ENCODE measurements at places on chromosomes 13 and 19.

DNA sequence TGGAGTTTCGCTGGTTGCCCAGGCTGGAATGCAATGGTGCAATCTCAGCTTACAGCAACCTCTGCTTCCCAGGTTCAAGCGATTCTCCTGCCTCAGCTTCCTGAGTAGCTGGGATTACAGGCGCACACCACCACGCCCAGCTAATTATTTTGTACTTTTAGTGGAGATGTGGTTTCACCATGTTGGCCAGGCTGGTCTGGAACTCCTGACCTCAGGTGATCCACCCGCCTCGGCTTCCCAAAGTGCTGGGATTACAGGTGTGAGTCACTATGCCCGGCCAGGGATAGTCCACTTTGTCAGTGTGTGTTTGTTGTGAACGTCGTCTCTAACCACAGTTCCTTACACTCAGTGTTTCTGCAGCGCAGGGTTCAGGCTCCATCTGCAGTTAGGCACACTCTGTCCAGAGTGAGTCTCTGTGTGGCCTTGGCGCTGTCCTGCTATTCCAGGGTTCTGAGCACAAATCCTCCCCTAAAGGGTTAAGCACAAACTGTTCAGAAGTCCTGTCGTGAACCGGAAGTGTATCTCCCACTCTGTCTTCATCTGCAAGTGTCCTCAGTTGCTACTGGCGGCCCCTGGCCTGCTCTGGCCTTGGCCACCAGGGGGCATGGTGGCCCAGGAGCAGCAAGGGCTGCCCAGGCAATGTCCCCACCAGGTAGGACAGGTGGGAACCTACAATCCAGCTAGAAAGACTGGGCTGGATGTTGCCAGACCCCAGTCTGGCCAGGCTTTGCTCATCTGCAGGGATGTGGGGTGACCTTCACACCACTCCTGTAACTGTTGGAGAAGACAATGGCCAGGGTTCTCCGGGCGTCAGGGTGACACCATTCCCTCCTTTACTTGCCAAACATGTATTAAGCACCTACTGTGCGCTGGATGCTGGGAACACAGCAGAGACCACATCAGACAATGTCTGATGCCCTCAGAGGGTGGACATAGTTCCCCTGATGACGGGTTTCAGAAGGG, 38.8 kb upstream of the GATAD2A start:
- no peaks in the 10 kb centered on the region for H3K27me3 ChIP-seq
- H3K36me3 ChIP-seq, result no peaks in the 10 kb centered on the region
- H3K27ac ChIP-seq, result no peak overlapping the region
- H3K4me1 ChIP-seq, result peaks cover 25% of the 10 kb centered on the region
- H3K4me3 ChIP-seq, result peak overlapping the region; percentile 19

GRCh38 chr19:46963093-46963734, 56.4 kb upstream of the NPAS1 start:
- H3K27ac ChIP-seq, result no peak overlapping the region
- H3K4me3 ChIP-seq, result no peak overlapping the region
- H3K27me3 ChIP-seq, result no peaks in the 10 kb centered on the region
- H3K4me1 ChIP-seq, result peaks cover 6% of the 10 kb centered on the region
- DNase-seq, result no peak
- H3K36me3 ChIP-seq, result no peaks in the 10 kb centered on the region

DNA sequence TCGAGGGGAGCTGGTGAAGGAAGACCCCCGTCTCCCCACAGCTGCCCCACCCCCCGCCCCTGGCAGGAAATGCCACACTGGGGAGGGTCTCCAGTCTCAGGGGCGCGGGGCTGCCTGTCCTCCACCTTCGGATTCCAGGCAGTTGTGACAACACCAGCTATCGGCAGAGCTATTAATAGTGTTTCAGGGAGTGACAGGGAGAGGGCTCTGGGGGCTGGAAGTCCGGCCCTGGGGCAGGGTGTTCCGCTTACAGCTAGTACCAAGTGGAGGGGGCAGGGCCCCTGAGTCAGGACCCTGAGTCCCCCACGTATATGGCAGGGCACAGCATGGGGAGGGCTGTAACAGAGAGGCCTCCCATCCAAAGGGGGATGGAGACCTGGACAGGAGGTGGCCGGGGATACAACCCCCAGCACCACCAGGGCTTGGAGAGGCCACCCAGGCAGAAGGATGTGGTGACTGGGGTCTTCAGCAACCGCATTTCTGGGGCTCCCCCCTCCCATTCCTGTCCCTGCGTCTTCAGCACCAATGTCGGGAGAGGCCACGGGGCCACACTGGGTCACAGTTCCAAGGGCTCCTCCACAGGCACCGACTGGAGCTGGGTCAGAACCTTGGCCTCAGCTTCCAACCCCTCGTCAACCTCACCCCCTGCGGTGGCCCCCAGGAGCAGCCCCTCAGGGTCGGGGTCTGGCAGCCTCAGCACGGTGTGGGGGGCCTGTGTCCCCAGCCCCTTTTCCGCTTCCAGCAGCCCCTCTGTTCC, 3.9 kb downstream of the SIX5 start:
- no peak for DNase-seq
- peaks cover 26% of the 10 kb centered on the region for H3K4me1 ChIP-seq
- H3K27me3 ChIP-seq, result peaks cover 22% of the 10 kb centered on the region
- H3K36me3 ChIP-seq, result no peaks in the 10 kb centered on the region
- H3K4me3 ChIP-seq, result no peak overlapping the region
- no peak overlapping the region for H3K27ac ChIP-seq

DNA sequence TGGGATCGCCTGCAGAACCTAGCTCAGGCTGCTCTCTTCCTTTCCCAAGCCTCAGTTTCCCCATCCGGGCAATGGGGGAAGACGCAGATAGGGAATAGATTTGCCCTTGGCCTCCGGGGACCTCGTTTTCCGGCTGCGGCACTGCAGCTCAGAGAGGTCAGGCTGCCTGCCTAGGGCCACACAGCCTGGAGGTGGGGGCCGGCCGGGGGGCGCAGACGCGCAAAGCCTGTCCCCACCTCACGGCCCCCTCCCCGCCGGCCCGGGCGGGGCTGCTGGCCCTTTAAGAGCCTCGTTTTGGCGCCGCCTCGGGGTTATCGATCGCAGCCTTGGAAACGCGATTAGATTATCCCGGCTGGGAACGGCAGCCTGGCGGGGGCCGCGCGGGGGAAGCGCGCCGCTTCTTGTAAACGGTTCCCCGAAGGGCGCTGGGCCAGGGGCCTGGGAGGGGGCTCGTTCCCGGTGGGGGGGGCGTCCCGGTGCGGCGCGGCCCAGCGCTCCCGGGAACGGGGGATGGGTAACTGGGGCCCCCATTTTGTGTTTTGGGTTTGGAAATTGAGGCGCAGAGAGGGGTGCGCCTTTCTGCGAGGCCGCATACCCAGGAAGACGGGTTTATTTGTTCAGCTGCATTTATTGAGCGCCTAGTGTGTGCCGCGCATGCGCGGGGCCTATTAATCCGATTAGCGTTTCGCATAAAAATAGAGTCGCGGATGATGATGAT, 23.4 kb upstream of the TCF3 start:
- H3K27me3 ChIP-seq, result peaks cover 3% of the 10 kb centered on the region
- H3K27ac ChIP-seq, result no peak overlapping the region
- no peak overlapping the region for H3K4me3 ChIP-seq
- H3K4me1 ChIP-seq, result peaks cover 10% of the 10 kb centered on the region
- no peak for DNase-seq
- H3K36me3 ChIP-seq, result no peaks in the 10 kb centered on the region

DNA sequence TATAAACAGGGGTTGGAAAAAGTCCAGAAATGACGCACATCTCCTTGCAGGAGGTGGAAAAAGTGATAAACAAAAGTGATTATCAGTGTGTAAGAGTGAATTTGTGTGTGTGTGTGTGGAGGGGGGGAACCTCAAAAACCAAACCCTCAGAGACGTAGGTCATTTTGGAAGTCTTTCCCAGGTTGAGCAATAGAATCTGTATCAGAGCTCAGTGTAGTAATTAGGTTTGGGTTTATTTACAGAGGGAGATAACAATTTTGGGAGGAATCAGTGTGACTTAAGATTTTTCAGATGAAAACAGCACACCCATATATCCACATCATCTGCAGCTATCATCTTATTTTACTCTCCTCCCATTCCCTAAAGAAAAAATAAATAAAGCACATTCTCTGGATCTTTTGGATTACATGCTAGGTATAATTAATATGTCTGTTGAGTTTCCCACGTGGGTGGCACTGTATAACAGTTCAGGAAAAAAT, 406.4 kb downstream of the FGF9 start:
- no peaks in the 10 kb centered on the region for H3K36me3 ChIP-seq
- no peak overlapping the region for H3K4me3 ChIP-seq
- H3K4me1 ChIP-seq, result no peaks in the 10 kb centered on the region
- no peak overlapping the region for H3K27ac ChIP-seq
- DNase-seq, result no peak

DNA sequence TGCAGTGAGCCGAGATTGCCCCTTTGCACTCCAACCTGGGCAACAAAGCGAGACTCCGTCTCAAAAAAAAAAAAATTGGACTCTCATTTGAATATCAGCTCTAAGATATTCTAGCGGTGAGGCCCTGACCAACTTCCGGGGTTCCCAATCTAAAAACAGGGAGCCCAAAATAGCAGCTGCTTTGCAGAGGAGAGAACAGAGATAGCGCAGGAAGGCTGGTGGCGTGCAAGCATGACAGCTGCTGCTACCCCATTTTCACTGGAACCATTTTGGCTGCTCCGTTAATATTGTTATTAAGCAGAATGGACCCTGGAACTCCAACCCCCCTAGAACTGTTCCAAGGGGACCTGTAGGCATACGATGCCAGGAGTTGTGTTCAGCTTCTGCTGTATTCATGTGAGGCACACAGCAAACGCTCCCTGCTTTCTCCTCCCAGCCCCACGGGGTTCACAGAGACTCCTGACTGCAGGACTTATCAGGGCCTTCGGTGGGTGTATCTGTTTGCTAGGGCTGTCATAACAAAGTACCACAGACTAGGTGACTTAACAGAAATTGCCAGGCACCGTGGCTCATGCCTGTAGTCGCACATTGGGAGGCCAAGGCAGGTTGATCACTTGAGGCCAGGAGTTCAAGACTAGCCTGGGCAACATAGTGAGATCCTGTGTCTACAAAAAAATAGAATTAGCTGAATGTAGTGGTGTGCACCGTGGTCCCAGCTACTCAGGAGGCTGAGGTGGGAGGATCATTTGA, 11.5 kb downstream of the STXBP2 start:
- no peak overlapping the region for H3K4me3 ChIP-seq
- no peak overlapping the region for H3K27ac ChIP-seq
- H3K36me3 ChIP-seq, result peaks cover 18% of the 10 kb centered on the region
- DNase-seq, result no peak

DNA sequence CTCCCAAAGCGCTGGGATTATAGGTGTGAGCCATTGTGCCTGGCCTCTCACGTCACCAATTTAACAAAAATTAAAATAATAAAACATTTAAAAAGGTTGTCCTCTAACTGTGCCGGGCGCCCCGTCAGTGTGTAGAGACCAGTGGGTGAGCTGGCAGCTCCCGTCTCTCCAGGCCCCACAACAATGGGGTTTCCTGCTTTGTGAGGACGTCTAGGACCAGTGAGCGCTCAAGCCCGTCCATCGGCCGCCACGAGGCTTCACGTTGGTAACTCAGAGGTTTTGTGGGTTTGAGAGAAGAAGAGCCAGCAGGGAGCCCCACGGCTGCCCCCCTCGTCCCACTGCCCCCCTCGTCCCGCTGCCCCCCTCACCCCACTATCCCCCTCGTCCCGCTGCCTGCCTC, 4.7 kb downstream of the LSM7 start:
- peaks cover 45% of the 10 kb centered on the region for H3K36me3 ChIP-seq
- H3K4me1 ChIP-seq, result peaks cover 18% of the 10 kb centered on the region
- H3K4me3 ChIP-seq, result no peak overlapping the region
- H3K27ac ChIP-seq, result no peak overlapping the region
- DNase-seq, result no peak
- no peaks in the 10 kb centered on the region for H3K27me3 ChIP-seq

DNA sequence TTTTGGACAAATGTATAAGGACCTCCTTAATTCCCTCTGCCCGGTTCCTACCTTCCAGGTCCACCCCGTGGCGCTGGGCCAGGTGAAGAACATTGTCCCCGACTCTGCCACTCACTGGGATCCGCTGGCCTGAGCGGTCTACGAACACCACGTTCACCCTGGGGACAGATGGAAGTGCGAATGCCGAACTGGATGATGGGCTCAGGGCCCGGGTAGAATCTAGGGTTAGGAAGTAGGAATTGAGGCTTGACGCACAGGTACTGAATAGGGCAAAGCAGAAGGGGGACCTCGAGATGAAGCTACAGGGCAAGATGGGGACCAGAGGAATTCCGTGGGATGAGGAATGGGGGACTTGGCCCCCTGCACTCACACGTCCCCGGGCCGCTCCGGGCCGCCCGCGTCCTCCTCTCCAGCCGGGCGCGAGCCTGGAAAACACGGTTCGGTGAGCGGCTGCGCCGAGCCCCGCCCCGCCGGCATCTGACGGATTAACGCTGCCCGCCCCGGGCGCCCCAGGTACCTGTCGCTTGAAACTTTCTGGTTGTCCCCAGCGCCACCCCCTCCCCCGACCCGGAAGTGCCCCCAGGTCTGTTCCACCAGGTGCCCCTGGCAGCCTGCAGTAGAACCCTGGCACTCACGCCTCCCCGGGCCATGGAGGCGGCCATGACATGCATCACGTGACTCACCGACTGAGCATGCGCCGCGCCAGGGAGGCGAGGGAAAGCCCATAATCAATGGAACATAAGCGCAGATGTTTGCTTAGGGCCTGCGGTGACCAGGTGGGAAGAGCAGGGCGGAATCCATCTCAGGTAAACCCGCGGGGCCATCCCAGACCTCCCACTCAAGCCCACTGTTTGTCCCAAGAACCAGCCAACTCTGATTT, at the start of gene FDX2:
Gene FDX2 (minus strand): TSS at position 681 of the 880 bp plus-strand sequence. CDS start 19 bp downstream, at position 662.
- peaks cover 43% of the 10 kb centered on the region for H3K36me3 ChIP-seq
- H3K27ac ChIP-seq, result peak within 1 kb of the TSS; percentile 0
- DNase-seq, result peak; percentile 67
- H3K27me3 ChIP-seq, result no peaks in the 10 kb centered on the region
- peak within 1 kb of the TSS; percentile 53 for H3K4me3 ChIP-seq

DNA sequence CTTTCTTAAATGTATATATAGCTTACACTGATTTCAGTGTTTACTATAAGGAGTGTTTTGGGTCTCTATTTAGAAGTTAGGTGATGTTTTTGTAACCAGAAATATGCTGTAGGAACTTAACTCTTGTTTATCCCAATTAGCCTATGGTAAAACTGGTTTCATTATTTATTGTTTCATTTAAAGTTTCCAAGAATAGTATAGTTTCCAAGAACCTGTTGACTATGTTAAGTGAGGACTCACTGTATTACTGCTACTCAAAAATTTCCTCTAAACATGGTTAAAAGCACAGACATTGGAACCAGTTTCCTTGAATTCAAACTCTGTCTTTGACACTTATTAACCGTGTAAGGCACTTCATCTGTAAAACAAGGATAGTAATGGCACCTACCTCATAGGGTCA, 187.4 kb downstream of the RGCC start:
- H3K4me3 ChIP-seq, result no peak overlapping the region
- H3K27me3 ChIP-seq, result no peaks in the 10 kb centered on the region
- H3K36me3 ChIP-seq, result no peaks in the 10 kb centered on the region
- H3K4me1 ChIP-seq, result peaks cover 9% of the 10 kb centered on the region
